ENCODE measurements at places on chromosomes 1 and 21.

- DNase-seq = no peak
These were observed 35.8 kb upstream of the TDRD10 start for GRCh38 chr1:154466206-154466605.

- DNase-seq = no peak
These were observed 82.7 kb downstream of the KAZN start for GRCh38 chr1:14681182-14681581.

GRCh38 chr1:97348599-97349265, 572.1 kb downstream of the DPYD start:
- DNase-seq = no peak

GRCh38 chr1:87119541-87120140, 205.2 kb downstream of the HS2ST1 start:
- no peak for DNase-seq

DNA sequence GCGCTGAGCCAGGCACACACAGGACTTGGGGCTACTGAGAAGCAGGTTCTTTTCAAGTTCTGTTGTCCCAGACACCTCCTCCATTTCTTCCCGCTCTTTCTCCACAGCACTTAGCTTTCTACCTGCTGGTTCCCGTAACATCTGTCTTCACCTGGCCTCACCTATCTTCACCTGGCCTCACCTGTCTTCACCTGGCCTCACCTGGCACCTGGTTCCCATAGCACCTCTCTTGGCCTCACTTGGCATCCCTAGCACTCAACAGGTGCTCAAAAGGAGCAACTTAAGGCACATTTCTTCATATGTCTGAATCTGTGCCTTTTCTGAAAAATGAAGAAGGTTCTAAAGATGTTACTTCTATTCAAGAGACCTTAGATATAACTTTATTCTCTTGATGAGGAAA, 10.4 kb downstream of the KCNK1 start:
- DNase-seq = no peak

GRCh38 chr1:75727571-75727970, 3.1 kb downstream of the ACADM start:
- no peak for DNase-seq

GRCh38 chr1:179810367-179810715, 67.2 kb downstream of the FAM163A start:
- no peak for DNase-seq

DNA sequence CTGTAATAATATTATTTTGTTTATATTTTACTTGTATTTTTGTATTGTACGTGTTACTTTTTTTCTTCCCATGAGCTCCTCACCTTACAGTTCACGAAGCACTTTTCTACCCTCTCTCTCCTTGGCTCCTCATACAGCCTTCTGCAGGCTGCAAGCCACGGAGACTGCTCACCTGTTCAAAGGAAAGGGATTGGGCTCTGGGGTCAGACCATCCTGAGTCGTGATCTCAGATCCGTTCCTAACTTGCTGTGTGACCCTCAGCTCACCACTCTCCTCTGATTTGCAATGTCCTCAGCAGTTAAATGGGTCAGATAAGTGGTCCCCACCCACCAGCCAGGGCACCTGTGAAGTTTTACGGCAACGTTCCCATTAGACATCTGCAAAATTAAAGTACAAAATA, 54.1 kb downstream of the VWA5B1 start:
- DNase-seq = no peak

- no peak for DNase-seq
These were observed 4.5 kb downstream of the ZC3H12A start for GRCh38 chr1:37478890-37479254.

DNA sequence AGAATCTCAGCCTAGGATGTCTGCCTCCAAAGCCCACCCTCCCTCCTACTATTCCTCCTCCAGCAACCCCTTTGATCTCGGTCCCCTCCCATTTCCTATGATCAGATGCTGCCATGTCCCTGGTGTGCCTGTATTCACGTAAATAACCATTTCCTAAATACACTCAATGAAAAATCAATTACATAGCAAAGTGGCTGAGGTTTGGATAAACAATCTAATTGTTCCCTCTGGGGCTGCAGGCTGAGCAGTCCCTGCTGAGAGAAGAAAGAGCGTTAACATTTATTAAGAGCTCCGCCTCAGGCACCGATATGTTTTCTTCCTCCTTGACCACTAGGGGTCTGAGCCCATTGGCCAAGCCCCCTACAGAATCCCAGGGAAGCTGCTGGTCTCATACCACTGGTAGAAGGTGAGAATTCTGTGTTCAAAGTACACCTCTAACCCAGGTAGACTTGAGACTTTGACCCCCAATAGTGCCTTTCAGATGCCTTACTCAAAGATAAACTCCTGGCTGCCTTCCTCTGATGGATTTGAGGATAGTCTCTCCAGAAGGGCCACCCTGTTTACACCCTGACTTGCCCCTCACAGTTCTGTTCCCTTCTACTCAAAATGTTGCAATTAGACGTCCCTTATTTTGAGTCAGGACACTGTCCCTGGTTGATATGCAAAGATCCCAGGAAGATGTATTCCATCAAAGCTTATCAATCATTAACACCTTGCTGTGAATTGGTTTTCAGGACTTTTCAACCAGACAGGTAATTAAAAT, 33.9 kb upstream of the CAMK1G start:
- DNase-seq = peak; percentile 25

- DNase-seq = no peak
These were observed 12.9 kb downstream of the SRRM1 start for GRCh38 chr1:24656046-24656445.

- DNase-seq = no peak
These were observed 123.7 kb upstream of the HMGB4 start for GRCh38 chr1:33740040-33740744.
